Fibroblast of pulmonary artery (primary cell): ENCODE measurements at places on chromosomes 12 and 14.

DNA sequence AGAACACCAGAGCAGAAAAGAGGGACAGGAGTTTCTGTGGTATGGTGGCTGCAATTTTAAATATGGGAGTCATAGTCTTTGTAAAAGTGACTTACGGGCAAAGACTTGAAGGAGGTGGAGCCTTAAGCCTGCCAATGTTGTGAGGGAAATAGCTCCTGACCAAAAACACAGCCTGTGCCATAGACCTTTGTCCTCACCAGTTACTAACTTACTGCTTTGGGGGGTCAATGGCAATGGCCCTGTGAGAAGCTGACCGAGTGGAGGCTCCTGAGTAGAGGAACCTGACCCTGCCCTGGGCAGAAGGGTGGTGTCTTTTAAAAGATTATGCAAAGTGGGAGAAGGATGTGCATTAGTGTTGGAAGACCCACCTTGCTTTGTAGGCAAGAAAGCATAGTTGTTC is 3.8 kb downstream of the MTHFD1 start:
- DNase-seq, result no peak

DNA sequence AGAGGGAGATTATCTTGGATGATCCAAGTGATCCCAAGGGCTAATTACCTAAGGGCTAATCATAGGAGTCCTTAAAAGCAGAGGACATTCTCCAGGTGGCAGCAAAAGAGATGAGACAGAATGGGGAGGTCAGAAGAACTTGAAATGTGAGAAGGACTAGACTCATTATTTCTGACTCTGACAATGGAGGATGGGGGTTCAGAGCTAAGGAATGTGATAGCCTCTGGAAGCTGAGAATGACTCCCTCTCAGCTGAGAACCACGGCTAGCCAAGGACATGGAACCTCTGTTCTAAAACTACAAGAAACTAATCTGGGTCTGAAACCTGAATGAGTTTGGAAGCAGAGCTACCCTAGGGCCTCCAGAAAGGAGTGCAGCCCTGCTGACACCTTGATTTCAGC is 35.6 kb upstream of the ANKS1B start:
- no peak for DNase-seq

DNA sequence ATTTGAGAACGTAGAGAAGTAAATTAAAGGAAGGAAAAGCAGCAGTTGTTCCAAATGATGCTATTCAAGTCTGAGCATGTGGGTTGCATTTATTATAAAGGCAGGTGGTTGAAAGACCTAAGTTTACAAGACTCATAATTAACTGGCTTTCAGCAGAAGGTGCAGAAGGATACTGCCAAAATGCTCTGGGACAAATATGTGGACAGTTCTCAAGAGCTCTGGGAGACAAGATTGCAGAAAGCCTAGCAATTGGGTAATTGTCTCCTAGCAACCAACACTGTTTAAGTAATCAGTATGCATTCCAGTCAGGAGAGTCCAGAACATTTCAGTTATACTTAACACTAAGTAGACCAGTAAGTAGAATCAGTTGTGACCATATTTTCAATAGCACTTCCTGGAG is 131.5 kb downstream of the GPR135 start:
- peak; percentile 99 for DNase-seq

DNA sequence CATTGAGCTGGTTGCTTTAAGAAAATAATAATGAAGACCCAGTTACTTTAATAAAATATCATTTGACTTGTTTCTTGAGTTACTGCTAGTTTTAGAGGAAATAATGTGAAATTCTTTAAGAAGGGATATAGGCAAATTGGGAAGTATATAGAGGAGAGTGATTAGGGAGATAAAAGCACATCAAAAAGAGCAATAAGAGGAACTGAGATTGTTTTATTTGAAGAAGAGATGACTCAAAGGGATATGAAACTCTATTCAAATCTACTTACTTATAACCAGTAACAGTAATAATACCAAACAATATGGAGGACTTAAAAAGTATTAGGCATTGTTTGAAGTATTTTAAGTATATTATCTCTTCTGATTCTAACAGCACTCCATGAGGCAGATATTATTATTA is 37.1 kb downstream of the LRRK2 start:
- DNase-seq, result no peak

GRCh38 chr14:93914278-93914677 is 12.9 kb upstream of the FAM181A start:
- no peak for DNase-seq

GRCh38 chr12:42299392-42300308 is 26.2 kb downstream of the ZCRB1 start:
- DNase-seq, result peak; percentile 46

GRCh38 chr12:113244047-113244460 is 22.8 kb downstream of the TPCN1 start:
- peak; percentile 49 for DNase-seq

GRCh38 chr12:69901221-69901905 is 76.3 kb downstream of the MYRFL start:
- DNase-seq, result peak; percentile 41

GRCh38 chr12:2559931-2560330 is 234.8 kb upstream of the FKBP4 start:
- DNase-seq, result no peak

DNA sequence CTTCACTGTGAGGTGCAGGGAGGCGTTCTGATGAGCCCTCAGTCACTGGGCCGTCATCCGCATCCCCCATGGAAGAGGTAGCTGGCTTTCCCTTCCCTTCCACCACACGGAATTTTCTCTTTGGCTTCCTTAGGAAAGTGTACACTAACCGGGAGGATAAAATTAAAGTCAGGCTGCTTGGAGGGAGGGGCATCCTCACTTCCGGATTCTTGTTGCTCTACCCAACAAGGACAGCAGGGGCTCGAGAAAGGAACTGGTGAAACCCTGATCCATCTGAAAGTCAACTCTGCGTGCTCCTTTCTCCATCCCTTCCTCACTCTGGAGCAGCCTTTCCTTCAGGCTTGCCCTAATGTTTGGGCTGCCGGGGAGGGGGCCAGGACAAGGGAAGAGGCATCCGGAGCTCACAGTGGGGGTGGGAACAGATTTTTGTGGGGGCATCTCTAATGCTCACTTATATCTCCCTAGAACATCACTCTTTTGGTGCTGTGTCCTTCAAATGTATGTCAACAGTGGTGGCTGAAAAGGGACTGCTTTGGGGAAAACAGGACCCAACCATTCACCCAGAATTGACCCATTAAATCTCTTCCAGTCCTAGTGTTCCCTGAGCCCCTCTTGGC is 101.4 kb upstream of the FKBP4 start:
- DNase-seq, result no peak

DNA sequence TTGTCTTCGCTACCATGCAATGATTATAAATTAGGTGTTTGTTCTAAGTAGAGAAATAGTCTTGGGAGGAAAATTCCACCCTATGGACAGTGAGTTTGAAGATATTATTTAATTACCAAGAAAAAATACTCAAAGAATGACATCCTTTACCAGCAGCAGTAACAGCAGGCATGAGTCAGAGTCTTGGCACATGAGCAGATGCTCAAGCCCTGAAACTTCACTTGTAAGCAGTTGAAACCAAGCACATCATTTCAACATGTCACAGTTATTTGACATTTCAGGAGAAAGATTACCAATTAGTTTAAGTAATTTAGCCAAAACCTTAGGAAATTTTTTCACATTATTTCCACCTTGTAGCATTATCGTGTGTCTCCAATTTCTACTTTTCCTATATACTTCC is 99.2 kb downstream of the C12orf50 start:
- DNase-seq, result peak; percentile 58

- no peak for DNase-seq
These were observed 243.7 kb upstream of the DIO2 start for GRCh38 chr14:80455031-80455430.

DNA sequence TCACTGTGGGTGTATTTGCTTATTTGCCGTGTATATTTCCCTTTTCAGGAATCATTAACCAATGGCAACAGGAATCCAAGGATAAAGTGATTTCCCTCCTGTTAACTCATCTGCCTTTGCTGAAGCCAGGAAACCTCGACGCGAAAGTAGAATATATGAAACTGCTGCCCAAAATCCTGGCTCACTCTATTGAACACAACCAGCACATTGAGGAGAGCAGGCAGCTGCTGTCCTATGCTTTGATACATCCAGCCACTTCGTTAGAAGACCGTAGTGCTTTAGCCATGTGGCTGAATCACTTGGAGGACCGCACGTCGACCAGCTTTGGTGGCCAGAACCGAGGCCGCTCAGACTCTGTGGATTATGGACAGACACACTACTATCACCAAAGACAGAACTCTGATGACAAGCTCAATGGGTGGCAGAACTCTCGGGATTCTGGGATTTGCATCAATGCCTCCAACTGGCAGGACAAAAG is 135.1 kb downstream of the SAMD4A start:
- DNase-seq, result no peak

GRCh38 chr12:99352269-99352668 is 295.3 kb upstream of the GARIN6 start:
- DNase-seq, result no peak

DNA sequence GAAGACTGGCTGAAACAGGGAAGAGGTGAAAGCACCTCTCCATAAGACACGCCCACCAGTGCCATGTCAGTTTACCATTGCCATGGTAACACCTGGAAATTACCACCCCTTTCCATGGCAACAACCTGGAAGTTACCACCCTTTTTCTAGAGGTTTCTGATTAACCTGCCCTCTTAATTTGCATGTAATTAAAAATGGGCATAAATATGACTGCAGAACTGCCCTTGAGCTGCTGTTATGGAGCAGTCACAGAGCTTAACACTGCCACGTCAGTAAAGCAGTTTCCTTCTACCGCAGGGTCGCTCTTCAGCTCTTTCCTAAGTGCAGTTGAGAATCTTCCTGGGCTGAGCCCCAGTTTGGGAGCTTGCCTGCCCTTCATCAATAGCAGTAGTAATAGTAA is 55.2 kb downstream of the RASSF3 start:
- DNase-seq, result peak; percentile 29

DNA sequence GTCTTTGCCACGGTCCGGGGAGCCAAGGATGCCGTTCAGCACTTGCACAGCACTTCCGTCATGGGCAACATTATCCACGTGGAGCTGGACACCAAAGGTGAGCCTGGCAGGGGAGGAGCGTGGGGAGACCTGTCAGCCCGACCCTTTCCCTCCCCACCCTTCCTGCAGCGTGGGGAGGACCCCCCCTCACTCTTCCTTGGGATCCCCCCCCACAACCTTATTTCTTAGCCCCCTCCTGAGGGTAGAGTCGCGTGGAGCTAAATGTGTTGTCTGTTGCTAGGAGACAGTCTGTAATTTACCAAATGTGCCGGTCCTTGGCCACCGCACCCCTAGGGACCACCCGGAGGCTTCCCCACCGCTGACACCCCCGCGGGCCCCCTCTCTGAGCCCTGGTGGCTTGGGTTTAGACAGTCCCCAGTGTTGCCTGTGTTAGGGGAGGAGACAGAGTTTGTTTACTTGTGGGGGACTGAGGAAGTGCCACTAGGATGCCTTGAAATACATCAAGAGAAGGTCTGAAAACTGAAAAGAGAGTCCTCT is 2.3 kb downstream of the SETD1B start:
- no peak for DNase-seq

GRCh38 chr12:88922816-88923215 is 342.5 kb upstream of the KITLG start:
- peak; percentile 50 for DNase-seq

DNA sequence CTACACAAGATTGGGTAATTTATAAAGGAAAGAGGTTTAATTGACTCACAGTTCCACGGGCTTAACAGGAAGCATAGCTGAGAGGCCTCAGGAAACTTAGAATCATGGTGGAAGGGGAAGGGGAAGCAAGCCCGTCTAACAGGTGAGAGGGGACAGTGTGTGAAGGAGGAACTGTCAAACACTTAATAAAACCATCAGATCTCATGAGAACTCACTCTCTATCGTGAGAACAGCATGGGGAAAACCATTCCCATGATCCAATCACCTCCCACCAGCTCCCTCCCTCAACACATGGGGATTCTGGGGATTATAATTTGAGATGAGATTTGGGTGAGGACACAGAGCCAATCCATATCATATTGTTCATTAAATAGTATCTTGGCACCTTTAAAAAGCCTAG is 56.1 kb downstream of the EPS8 start:
- no peak for DNase-seq

DNA sequence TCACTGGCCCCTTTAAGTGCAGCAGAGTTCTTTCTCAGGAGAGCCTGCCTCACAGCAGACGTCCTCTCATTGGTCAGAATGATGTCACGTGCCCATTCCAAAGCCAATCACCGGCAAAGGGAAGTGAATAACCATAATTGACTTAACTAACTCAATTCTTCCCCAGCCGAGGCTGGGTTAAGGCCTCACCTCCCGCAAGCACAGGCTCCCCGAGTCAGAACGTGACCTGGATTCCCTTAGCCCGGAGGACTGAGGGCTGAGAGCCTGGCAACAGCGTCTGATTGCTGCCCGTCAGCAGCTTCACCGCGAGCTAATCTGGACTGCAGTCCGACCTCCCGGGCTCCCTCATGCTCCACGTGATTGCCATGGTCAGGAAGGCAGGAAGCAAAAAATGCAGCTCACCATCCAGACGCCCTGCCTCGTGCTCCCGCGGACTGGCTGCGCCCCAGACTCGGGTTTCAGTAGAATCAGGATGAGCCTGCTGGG is 92.1 kb upstream of the FZD10 start:
- DNase-seq, result no peak

- no peak for DNase-seq
These were observed 91.5 kb upstream of the PTGDR start for GRCh38 chr14:52175982-52176502.

DNA sequence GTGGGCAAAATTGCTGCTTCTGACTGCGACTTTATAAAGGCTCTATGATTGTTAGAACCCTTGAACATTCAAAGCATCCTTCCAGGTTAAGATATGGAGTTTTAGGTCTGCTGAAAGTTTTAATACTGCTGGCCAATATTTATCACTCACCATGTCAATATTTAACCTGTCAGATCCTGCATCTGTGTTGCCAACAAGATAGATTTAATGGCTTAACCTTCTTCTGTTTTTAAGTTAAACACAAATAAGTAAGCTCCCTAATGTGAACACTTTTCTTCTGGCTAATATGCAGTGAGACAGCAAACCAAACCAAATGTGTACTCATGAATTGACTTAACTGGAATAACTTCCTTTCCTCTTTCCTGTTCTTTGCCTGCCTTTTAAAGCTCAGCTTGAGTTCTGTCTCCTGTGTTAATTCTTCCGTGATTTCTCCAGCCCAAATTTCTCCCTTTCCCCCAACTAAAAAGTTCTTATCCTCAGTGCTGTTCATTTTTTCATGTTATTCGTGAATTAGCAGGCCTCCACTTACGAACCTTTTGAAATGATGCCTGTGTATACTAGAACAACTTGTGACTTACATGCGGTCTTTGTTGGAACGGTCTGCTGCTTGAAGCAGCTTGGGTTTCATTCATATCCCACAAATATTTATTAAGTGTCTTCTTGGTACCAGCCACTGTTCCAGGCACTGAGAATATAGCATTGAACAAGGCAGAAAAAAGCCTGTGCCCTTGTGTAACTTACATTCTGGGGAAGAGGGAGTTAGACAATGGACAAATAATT is 9.1 kb downstream of the FBXW8 start:
- no peak for DNase-seq

GRCh38 chr12:51548241-51548640 is 42.8 kb upstream of the SCN8A start:
- no peak for DNase-seq
